ENCODE measurements at places on chromosomes 11 and 22.
A peak's percentile ranks its signal among the peaks of the same experiment; 100 is the strongest.

DNA sequence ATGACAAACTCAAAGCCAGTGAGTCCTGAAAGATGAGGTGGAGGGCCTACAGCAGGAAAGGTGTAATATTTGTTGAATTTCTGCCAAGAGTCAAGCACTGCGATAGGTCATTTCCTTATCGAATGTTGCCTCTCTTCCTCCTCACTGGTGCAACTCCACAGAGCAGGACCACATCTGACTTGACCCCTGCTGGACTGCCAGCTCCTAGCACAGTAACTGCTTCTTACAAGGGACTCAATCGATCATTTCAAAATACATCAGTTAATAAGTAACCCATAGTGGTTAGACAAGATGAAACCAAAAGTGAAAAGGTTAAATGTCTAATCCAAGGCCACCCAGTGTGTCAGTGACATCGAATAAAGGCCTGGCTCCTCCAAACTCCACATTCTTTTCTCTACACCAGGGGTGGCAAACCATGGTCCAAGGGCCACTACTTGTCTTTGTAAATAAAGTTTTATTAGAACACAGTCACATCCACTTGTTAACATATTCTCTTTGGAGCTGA, 98.5 kb upstream of the CSNK2A3 start:
- no peak for DNase-seq

GRCh38 chr11:20477418-20478090, 90.0 kb downstream of the PRMT3 start:
- DNase-seq = no peak

GRCh38 chr22:27588268-27588667, 213.3 kb downstream of the MN1 start:
- no peak for DNase-seq

DNA sequence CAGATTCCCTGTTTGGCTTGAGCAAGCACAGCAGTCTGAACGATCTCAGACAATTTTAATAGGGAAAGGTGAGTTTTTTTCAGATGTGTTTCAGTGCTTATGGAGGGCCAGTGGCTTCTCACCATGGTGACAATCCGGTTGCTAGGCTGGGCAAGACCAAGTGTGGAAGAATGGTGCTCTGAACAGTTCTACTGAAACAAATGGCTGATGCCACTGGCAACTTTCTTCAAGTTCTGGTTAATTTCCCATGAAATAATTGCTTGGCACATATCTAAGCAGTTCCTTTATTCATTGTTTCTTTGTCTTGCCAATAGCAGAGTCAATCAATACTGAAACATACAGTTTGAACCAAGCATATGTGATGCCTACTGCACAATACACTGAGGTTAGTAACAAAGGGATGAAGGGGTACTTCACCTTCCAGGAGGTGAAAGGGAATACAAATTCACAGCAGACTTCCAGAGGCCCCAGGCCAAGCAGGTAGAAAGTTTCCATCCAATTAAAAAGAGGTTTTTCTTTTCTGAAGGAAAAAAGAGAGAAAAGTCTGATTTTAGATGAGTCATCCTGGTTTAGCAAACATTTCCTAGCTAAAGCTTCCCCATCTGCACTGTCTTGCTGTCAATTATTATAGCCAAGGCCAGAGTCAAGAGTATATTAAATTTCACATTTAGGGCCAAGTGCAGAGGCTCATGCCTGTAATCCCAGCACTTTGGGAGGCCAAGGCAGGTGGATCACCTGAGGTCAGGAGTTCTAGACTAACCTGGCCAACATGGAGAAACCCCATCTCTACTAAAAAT, 21.2 kb upstream of the NDUFC2 start:
- DNase-seq = no peak

DNA sequence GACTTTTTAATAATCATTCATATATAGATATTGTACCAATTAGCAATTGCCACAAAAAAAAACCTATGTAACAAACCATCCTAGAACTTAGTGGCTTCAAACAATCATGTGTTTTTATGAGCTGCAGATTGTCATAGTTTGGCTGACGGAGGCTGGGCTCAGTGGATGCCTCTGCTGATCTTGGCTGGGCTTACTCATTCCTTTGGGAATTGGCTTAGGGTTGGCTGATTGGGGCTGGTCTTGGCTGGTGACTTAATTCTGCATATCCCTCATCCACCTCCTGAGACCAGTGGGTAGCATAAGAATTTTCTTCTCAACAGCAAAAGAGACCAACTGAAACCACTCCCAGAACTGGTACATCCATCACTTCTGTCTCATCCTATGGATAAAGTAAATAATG, 57.9 kb upstream of the PHF21B start:
- DNase-seq = no peak

DNA sequence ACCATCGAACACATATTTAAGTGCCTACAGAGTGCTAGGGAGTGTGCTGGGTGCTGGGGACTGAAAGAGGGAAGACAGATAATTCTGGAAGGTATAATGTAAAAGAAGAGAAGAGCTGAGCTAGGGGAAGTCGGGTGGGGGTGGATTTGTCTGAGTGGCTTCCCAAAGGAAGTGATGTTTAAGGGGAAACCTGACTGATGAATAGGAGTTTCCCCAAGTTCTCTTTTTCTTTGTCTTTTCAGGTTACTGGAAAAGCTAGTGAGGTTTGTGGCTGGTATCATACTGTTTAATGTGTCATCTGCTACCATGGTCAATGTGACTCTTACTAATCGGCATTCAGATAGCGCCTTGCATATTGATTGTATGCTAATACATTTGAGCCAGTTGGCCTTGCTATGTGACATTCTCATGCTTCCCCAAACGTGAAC, 151.6 kb upstream of the MTMR2 start:
- no peak for DNase-seq

DNA sequence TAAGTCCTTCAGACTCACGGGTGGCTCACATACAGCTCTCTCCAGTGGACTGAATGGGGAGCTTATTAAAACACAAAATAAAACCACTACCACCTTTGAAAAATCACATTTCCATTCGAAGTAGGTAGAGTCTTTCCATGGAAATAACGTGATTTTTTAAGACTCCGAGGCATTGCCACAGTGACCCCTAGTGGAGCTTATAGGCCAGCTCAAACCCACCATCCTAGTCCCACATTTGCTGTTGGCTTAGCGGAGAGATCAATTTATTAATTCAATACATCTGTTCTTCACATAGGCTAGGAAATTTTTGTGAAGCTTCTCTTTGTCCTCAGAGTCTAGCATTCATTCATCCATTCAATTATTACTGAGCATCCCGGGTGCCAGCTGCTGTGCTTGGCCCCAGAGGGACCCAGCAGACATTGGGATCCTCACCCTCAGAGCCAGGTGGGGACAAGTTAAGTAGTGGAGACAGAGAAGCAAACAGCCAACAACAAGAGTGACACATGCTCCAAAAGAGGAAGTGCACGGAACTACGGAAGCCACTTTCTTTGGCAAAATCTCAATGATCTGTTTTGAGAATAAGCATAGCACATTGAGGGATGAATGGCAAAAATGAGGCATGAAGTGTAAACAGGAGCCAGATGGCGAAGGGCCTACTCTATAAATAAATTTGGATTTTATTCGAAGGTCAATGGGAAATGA, 10.2 kb upstream of the P4HA3 start:
- peak; percentile 13 for DNase-seq

- DNase-seq = no peak
Measured at GRCh38 chr22:44497218-44497904, 672 bp downstream of the RTL6 start.

DNA sequence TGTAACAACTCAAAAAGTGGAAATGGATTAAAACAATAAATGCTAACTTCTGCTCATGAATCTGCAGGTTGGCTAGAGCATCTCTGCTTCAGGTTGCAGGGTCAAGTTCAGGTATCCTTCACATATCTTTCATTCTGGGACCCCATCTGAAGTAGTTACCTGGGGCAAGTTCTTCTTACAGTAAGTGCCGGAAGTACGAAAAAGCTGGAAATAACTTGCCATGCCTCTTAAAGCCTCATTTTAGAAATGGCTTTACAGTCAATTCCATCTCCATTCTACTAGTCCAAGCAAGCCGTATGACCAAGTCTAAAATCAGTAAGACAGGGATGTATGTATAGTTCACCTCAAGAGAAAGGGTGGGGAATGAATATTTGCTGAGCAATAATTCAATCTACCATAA, 93.7 kb downstream of the FCHSD2 start:
- no peak for DNase-seq

DNA sequence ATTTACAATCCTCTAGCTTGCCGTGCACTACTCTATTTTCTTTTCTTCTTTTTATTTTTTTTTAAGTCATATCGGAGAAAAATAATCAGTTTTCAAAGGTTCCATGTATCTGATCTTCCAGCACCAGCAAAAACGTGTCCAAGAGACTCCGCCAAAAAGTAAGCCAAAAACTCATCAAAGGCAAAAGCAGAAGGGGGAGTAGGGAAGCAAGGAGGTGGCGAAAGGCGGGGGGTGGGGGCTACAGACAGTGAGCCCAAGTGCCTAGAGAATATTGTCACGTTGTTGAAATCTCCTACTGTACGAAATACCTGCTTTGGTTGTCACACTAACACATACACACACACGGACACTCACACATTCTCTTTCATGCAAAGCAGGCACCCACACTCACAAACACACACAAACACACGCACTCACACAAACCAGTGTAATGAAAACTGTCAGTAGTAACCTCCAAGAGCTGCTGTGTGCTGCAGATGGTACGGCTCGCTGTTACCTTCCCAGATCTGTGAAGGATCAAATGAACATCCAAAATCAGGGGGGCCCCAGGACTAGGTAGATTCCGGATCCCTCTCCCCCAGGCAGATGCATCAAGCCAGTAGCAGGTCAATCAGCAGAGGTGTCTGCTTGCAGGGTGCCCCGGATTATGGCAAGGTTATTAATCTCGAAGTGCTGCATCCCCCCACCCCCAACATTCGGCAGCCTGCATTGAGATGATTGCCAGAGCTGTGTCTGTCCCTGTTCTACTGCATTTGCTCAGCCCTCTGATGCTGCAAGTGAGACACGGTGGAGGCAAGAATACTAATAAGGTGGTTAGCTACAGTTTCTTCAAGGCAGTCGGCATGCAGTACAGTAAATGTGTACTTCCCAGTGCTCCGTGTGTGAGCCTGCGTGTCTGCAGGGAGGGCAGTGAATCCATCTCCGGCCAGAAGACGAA, at the start of gene LRRC4C:
TSS of gene LRRC4C (minus strand) at position 188 of the 937 bp plus-strand sequence.
- DNase-seq = no peak

- no peak for DNase-seq
Measured at GRCh38 chr22:46740910-46741780, 3.1 kb upstream of the CERK start.

GRCh38 chr11:126226334-126227084, 14.9 kb downstream of the FAM118B start:
- no peak for DNase-seq

DNA sequence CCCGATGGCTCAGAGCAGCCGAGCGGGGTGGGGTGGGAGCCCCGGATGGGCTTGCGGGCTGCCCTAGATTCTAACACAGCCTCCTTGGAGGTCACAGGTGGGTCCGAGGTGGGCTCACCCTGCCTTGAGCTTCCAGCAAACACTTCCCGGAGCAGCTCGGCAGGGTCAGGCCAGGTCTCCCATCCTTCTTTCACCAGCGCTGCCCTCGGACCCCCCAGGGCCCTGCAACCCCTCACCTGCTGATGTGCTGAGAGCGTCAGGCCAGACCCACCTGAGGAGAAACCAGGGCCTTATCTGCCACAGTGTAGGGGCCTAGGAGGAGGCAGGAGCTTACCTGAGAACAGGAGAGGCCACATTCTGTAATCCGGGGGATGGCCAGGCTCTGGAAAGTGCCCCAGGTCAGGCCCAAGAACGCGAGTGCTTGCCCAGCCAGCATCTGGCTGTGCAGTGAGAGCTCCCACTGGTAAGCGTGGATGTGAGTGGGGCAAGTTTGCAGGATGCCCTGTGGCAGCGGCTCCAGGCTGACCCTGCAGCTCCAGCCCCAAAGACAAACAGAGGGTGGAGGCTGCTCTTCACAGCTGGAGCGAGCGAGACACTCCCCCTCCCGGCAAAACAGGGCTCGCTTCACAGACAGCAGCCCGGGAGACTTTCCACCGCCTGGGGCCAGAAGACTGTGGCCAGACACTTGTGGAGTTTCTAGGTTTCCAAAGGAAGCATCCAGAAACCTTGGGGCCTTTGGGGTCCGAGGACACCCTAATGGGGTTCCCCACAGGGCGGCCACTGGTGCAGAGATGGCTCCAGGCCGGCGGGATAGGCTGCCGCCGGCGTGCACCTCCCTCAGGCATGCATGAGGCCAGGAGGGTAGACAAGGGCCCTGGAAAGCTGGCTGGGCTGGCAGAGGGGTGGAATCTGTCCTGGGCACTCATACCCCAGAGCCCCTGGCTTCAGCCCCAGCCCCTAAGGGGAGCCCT, at the start of gene IL17REL:
TSS of gene IL17REL (minus strand) at position 555 of the 971 bp plus-strand sequence. CDS start at position 436, 119 bp downstream.
- DNase-seq = no peak

DNA sequence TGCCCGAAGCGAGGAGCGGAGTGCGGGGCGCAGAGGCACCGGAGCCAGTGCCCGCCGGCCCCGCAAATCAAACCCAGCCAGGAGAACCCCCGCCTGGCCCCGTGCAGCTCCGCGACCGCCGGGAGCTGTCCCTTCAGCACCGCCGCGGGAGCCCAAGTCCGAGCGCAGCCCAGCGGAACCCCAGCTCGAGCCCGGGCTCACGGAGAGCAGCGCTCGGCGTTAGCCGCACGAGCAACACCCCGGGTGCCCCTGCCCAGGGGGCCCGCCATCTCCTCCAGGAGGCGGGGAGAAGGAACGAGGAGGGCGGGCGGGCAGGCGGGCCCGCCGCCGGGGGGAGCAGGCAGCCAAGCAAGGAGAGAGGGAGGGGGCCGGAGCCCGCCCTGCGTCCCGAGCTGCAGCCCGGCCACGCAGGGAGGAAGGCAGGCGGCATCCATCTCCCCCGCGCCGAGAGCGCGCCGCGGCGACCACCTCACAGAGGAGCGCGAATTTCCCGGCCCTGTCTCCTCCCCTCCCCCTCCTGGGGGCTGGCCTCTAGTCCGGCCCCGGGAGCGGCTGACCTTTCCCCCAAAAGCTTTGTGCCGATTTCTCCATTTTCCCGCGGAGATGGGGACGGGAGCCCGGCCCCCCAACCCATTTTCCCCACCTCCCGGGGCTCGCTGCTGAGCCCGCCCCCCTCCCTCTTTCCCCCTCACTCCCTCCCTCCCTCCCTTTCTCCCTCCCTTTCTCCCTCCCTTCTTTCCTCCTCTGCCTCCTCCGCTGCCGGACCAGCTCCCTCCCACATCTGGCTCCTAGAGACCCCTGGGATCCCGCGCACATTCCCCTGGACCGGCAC, 621 bp downstream of the KCNC1 start:
- DNase-seq = peak; percentile 4

GRCh38 chr11:68988491-68988890, 7.7 kb upstream of the MRGPRD start:
- DNase-seq = no peak

DNA sequence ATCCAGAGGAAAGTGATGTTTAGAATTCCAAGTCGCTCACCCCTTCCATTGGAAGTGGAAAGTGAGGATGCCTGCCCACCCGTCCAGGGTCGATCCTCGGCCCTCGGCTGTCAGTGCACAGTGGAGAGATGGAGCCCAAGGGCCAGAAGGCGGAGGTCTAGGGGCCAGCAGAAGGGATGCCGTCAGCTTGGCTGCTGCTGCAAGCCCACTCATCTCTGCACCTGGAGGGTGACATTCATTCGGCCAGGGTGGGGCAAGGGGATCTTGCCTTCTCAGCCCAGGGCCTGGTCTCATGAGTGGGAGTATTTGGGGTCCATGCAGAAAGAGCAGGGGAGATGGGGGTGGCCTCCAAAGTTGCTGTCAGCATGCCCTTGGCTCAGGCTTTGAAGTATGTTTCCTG, 30.7 kb downstream of the LINC01488 start:
- no peak for DNase-seq

GRCh38 chr11:63805844-63806415, 7.3 kb upstream of the SPINDOC start:
- no peak for DNase-seq

GRCh38 chr11:48020092-48020755, 39.9 kb downstream of the PTPRJ start:
- DNase-seq = no peak

Data from activated CD4-positive, alpha-beta T cell treated with anti-CD3 and anti-CD28 coated beads, Interleukin-2, amount 50 U/mL, for 1 hour (primary cell).